ENCODE measurements at places on chromosomes 7 and 10. TPM values are rescaled to one million over a fixed set of nuclear protein-coding genes. Genes with fewer than 3 reads are reported as not detected.

The LRIT1 gene
- not detected for total RNA-seq

The LOXL4 gene
- not detected for total RNA-seq

The HMX3 gene
- total RNA-seq, result not detected

The CLEC2L gene
- not detected for total RNA-seq

The CCDC3 gene
- not detected for total RNA-seq

The STEAP4 gene
- not detected for total RNA-seq

The SYT15 gene
- 0.70 TPM for total RNA-seq

The MYH16 gene
- not detected for total RNA-seq

The CFAP46 gene
- not detected for total RNA-seq

The WASL gene
- 7.3 TPM for total RNA-seq

The NXPH1 gene
- not detected for total RNA-seq

The AKR1C8 gene
- total RNA-seq, result 0.20 TPM

The ANKRD30A gene
- total RNA-seq, result not detected

The PRSS37 gene
- not detected for total RNA-seq

The ANKRD61 gene
- 0.24 TPM for total RNA-seq

The PDE6C gene
- not detected for total RNA-seq

The PRLHR gene
- not detected for total RNA-seq

The MRM2 gene
- 51.6 TPM for total RNA-seq

The RAB19 gene
- 7.5 TPM for total RNA-seq

The TNS3 gene
- total RNA-seq, result 1.5 TPM

The ADIRF gene
- total RNA-seq, result not detected

The PTPN20 gene
- total RNA-seq, result 1.3 TPM

The WEE2 gene
- not detected for total RNA-seq

The CPA5 gene
- 2.0 TPM for total RNA-seq

The C7orf57 gene
- total RNA-seq, result 0.66 TPM

The NCAPG2 gene
- 75.5 TPM for total RNA-seq

The OR2A1 gene
- total RNA-seq, result not detected

The GIMAP7 gene
- total RNA-seq, result 51.4 TPM

The SYNPO2L gene
- not detected for total RNA-seq

The GRID2IP gene
- 0.33 TPM for total RNA-seq

The CRTAC1 gene
- not detected for total RNA-seq

The ZNRF2 gene
- total RNA-seq, result 12.4 TPM

The BAIAP2L1 gene
- 0.58 TPM for total RNA-seq

The HYAL4 gene
- total RNA-seq, result not detected

The RPS24 gene
- 1,994 TPM for total RNA-seq

The FAM241B gene
- total RNA-seq, result 10.6 TPM

The TFEC gene
- 0.39 TPM for total RNA-seq

The SH2D4B gene
- total RNA-seq, result 0.13 TPM

The FKBP6 gene
- total RNA-seq, result not detected

The HOXA7 gene
- not detected for total RNA-seq

The ZNF33B gene
- 11.9 TPM for total RNA-seq

The ATRNL1 gene
- total RNA-seq, result not detected

The CLCN1 gene
- total RNA-seq, result 0.11 TPM

The UFSP1 gene
- total RNA-seq, result 4.0 TPM

The EIF5AL1 gene
- total RNA-seq, result 2.6 TPM

The POLR3A gene
- 26.0 TPM for total RNA-seq
